ENCODE measurements at places on chromosomes 6 and 20. TPM values are rescaled to one million over a fixed set of nuclear protein-coding genes. Genes with fewer than 3 reads are reported as not detected.
A peak's percentile ranks its signal among the peaks of the same experiment; 100 is the strongest.

PXDC1 gene
- total RNA-seq = 88.0 TPM

DNA sequence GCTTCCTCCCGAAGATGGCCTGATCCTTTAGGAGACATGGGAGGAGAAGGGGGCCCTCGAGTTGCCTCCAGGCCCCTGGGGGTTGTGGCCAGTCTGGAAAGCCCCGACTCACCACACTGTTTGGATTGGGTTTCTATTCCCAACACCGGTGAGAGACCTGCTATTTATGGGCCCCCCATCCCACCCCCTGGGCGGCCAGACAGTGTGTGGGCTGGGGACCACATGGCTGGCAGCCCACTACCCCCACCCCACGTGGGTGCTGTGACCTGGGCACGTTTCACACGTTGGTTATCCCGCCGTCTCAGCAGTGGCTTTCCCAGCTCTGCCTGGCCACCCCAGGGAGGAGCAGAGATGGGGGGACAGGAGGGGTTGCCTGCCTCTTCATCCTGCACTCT, 116.1 kb downstream of the VEGFA start:
- no peak for DNase-seq

PPIL6 gene
- total RNA-seq = 2.6 TPM

GRCh38 chr6:139625998-139626975, 251.8 kb upstream of the CITED2 start:
- DNase-seq = no peak

- peak; percentile 2 for DNase-seq
Observed at GRCh38 chr20:830011-830521, 3.4 kb upstream of the FAM110A start.

DNA sequence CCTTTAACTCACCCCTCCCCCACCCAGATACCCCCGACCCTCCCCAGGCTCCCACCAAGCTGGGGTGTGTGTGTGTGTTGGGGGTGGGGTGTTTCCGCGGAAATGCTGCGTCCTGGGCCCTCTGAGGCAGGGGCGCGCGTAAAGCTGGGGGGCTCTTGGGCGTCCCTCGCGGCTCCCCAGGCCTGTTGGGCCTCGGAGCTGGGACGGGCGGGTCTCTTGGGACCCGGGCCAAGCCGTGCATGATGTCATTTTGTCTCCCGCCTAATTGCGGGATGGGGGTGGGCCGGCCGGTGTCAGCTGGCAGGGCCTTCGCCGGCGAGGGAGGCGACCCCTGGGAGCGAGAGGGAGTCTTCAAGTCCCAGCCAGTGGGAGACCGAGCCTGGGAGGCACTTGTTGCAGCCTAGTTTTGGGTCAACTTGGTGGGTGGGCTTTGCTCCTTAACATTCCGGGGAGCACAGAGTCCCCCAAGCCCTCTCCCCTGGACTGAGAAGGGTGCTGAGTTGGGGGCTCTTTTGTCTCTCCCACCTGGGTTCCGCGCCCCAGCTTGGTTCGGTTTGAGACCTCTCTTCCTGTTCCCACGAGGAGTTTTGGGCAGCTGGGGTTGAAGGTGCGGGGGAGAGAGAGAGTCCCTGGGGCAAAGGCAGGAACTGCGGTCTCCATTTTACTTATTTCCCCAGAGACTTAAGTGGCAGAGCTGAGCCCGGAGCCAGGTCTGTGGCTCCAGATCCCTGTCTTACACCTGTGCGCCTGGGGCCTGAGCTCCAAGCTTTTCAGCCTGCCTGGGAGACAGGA, 623 bp downstream of the MYBL2 start:
- DNase-seq = no peak

GRCh38 chr6:138736640-138737039, 36.9 kb upstream of the CCDC28A start:
- DNase-seq = no peak

DNA sequence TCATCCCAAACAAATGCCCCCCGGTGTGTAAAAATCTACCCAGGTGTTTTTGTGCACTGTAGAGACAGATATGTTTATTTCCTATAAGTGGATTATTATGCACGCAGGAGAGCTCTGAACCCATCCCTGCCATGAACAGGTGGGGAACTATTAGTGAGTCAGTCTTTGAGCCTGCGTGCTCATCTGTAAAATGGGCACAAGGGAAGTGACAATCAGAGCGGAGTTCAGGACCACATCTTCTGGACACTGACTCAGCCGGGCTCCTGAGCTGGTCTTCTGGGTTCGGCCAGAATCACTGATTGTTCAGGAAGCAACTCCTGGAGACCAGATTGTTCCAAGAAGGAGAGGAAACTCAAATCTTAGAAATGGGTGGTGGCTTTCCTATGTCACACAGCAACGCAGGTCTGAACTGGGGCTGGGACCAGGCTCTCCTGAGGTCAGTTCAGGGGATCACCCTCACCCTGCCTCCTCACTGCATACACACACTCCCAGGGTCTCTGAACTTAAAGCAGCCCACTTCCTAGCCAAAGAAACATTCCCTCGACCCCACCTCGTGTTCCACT, 27.3 kb upstream of the TGM2 start:
- no peak for DNase-seq

GRCh38 chr6:506508-506907, 115.0 kb downstream of the IRF4 start:
- DNase-seq = no peak

- no peak for DNase-seq
Observed at GRCh38 chr20:3128275-3128984, 31.2 kb downstream of the FASTKD5 start.

GGTLC1 gene
- total RNA-seq = not detected

DNA sequence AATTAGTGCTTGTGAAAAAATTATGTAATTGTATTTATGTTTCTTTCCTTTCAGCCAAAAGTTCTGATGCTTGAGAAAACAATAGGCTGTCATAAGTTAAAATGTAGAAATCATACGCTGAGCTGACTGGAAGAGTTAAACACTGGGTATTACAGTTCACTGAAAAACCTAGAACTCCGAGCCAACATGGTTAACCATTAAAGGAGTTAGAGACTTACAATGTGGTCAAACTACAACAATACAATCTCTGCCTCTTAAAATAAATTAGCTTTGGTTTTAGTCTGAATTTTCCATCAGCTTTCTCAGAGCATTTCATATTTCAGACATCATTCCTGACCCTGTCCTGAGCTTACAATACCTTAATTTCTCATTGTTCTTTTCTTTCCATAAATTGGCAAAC, 91.0 kb downstream of the COL12A1 start:
- no peak for DNase-seq

DNA sequence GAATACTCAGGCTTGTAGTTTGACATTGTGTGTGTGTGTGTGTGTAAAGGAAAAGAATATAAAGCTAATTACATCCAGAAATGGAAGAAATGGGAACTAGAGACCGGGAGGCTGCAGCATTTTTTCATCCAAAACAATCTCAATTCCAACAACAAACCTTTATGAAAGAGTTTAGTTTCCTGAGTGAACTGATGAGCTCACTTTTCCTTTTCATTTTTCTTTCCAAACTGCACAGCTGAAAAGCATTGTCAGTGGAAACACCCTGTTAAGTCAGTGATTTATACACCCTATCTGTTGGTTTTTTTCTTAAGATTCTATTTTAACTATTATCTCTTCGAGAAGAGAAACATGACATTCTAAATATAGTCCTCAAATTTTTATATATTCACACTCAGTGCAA, 130.9 kb downstream of the RFPL4B start:
- DNase-seq = no peak

DEF6 gene
- 14.2 TPM for total RNA-seq

DNA sequence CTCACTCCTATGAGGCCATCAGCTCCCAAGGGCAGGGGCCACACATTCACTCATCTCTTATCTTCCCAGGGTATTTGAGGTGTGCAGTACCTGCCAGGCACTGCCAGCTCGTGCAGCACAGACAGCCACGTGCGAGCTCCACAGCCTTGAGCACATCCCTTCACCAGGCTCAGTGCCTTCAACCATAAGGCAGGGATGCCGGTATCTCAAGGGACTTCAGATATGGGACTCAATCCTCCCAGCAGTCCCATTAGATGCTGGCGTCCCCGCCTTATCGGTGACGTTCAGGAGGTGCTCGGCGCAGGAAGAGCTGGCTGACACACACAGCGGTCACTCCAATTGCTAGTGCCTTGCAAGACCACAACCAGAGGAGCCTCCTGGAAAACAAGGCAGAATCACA, 47.0 kb downstream of the EZR start:
- no peak for DNase-seq

IYD gene
- not detected for total RNA-seq

DNA sequence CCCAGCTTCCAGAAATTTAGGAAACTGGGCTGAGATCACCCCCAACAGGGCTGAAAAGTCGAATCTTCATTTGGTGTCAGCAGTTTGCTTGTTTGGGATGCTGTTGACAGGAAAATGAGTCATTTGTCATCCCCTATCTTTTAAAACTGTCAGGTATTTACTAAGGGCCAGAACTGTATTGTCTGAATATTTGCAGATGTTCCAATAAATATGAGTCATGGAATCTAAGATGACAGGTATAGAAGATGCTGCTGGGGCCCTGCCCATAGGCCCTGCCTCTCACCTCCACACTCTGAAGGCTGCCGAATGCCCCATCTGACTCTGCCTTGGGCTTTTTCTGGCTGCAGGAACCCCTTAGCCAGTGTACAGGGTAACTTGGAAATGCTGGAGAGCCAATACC, 3.9 kb downstream of the ETV7 start:
- DNase-seq = no peak

DNA sequence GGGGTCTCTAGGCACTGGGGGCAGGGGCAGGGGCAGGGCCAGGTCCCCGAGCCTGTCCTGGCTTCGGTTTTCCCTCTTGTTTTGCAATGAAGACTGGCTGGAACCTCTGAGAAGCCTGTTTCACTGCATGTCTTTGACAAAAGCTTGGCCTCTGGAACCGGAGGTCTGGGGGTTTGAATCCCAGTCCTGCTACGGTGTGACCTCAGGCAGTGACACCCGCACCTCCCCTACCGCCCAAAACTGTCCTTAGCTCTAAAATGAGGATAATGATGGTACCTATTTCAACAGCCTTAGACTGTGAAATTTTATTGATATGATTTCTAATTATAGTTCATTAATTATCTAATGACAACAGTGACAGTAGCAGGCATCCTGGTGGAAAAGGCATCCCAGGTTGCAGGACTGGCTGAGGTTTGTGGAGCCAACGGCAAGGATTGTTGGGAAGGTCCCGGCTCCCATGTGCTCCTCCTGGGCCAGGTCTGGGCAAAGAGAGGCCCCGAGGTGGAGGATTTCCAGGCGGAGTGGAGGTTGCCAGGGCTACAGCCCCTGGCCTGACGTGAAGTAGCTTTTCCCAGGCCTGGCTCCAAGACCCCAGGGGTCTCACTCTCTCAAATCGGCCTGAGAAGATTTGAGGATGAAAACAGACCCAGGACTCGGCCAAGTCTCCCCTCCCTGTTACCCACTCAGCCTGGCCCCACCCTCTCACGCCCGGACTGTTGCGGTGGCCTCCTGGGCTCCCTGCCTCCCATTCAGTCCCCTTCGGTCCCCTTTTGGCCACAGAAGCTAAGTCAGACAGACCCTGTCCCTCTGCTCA, 57.9 kb downstream of the SNAI1 start:
- no peak for DNase-seq

ETV7 gene
- 0.98 TPM for total RNA-seq

DNA sequence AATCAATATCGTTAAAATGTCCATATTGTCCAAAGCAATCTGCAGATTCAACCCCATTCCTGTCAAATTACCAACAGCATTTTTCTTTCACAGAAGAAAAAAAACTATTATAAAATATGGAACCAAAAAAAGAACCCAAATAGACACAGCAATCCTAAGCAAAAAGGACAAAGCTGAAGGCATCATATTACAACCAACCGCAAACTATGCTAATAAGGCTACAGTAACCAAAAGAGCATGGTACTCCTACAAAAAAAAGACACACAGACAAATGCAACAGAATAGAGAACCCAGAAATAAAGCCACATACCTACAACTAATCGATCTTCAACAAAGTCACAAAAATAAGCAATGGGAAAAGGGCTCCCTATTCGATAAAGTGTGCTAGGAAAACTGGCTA, 49.2 kb downstream of the RNGTT start:
- no peak for DNase-seq

NR2E1 gene
- total RNA-seq = not detected

PAK5 gene
- 1.3 TPM for total RNA-seq

- DNase-seq = no peak
Observed at GRCh38 chr6:19525673-19526072, 311.5 kb upstream of the ID4 start.

NCR2 gene
- total RNA-seq = not detected

DNA sequence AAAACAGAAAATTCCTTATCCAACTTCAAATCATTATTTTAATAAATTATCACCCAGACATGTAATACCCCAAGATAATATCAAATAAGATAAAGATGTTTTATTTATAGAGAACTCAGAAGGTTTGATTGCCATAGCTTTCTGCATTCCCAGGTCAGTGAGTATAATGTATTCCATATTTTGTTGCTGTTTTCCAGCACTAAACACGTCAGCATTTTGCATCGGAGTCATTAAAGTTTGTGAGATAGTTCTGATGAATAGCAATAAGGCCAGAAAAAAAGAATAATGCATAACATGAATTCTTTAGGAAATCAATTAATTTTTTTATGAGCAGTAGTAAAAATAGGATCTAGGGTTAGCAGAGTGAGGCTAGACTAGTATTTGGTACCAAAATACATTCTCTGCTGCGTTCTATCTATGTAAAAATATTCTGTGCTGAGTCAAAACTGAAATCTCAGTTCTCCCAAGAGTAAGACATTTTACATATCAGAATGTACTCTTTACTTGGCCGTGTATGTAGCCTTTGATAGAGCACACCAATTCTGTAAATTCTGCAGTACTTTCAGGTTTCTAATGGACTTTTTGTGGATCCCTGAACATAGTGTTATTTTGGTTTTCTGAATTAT, 269.9 kb upstream of the AGPAT4 start:
- DNase-seq = no peak

GRM1 gene
- total RNA-seq = not detected

BPIFB1 gene
- total RNA-seq = 0.66 TPM

DNA sequence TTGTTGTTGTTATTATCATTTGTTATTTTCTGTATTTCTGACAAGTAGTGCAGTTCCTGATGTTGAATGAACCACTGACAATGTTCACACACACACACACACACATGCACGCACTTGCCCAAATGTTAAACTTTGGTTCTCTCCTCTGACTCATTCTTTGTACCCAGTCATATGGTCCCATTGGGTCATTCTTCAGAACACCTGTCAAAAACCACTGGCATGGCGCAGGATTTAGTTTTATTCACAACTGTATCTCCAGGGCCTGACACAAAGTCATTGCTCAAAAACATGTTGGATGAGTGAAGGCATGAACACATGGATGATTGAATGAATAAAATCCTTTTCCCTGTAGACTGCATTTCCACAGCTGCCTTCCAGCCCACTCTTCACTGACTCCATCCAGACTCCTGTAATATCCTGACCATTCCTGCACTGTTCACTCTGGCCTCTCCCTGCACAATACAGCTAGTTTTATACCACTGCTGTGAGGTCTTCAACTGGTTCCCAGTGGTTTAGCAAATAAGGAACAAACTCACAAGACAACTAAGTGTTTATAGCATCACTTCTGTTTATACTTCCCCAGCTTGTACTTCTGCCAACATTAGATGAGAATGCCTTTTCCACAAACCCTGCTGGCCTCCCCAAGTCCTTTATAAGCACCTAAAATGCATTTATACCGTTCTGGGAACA, 6.9 kb upstream of the CST11 start:
- no peak for DNase-seq

MOCS1 gene
- total RNA-seq = 23.6 TPM

GRCh38 chr20:61742097-61742825, 323.4 kb downstream of the TAF4 start:
- DNase-seq = no peak

All from breast epithelium (tissue), 4 donors.